HFFc6 (cell line): ENCODE measurements at places on chromosomes 11 and 22. TPM values are rescaled to one million over a fixed set of nuclear protein-coding genes. Genes with fewer than 3 reads are reported as not detected.

Gene CCND1
- 1,293 to 2,352 TPM (median 1,774 TPM) in 3 replicates for total RNA-seq

Gene NTM
- 17.9 to 24.2 TPM (median 23.6 TPM) in 3 replicates for total RNA-seq

- no peak for DNase-seq
Observed at GRCh38 chr22:22847241-22847640, 40.4 kb upstream of the IGLL5 start.

DNA sequence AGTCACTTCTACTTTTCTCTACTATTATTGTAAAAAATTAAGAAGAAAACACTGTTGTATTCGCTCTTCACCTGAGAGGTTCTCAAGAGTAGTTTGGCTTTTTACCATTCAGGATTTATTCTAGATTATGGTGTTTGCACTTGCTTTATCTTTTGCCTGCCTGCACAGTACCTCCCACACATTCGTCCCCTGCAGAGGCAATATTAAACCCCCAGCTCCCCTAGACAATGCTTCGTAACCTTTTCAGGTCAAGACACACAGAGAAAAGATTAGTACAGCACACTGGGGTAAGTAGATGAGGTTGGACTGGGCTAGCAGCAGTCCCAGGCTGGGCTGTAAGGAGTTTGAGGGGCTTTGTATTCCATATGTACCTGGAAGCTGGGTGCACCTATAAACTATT lies 62.4 kb downstream of the TNRC6B start:
- DNase-seq: no peak

DNA sequence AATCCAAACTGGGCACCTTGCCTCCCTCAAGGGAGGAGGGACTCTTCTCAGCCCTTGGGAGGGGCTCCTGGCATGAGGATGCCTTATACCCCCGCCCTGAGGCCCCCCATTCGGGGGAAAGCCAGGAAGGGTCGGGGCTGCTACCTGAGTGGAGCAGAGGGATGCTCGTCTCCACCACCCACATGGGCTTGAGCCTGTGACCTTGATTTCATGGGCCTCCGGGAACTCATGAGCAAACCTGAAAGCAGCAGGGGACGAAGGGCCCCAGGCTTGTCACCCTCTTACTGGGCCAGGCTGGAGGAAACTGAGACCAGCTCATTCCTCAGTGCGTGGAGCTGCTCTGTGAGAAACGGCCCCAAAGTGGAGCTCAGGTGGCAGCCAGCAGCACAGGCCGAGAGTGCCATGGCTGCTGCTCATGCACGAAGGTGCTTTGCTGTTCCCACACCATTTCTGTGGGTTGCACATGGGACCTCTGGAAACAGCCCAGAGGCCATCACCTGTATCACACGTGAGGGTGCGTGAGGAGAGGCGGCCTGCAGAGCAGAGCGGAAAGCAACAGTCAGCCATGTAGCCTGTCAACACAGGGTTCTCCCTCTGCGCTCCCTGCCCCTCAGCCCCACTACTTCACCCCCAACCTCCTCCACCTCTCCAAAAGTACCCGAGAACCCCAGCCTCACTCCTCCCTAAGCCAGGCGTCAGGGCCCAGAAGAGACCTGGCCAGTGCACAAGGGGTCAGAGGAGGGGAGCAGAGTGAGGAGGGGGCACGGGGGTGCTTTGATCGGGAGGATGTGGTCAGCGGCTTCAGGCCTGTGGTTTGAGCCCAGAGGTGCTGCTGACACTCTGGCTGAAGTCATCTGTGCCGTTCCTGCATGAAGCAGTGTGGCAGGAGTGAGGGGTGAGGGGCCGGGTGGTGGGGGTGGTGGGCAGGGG lies 14.1 kb upstream of the IL2RB start:
- no peak for DNase-seq

Gene OR52K2
- not detected in 3 replicates for total RNA-seq

DNA sequence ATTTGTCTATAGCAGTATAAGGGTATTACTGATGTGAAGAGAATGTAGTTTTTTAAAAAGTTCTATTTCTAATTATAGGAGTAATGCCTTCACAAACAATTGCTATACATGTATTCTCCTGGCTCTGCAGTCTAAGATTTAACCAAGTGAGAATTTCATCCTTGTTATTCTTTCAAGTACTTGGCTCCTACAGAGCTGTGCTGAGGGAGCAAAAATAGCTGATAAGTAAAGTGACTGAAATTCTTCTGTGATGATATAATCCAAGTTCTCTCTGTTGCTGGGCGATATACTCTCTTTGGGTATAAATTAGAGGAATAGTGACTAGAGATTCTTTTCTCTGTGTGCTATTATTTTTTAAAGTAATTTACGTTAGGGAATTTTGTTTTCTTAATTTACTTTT lies 68.0 kb downstream of the PGR start:
- no peak for DNase-seq

DNA sequence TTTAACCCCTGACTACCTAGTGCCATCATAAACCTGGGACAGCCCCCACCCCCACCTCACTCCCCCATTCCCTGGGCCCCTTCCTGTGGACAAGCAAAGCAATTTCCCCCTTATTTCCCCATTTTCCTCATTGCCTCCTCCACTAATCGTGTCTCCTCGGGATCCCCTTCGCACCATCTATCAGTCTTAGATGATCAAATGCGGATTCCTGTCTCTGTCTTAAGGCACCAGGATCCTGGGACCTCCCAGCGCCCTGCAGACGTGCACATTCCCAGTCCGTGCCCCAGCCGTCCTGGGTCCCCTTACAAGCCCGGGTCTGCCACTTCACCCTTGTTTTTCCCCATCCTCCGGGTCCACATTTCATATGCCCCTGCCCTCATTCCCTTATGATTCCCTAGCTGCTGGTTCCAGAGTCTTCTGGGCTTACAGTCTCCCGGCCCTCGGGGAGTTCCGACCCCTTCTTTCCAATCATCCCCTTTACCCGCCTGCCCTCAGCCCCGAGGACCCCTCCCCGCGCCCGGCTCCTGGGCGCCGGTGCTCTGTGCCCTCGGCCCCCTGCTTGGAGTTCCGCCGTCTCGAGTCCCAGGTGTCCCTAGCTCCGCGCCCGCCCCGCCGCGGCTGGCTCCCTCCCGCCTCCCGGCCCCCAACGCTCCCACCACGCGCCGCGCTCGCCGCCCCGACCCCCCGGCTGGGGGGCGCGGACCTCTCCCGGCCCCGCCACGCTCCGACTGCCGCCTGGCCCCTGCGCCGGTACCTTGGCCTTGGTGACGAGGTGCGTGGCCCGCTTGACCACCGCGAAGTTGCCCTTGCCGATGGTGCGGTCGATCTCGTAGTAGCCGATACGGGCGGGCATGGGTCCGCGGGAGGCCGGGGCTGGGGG lies 599 bp downstream of the SIK3 start:
- DNase-seq: no peak

Gene OR4D5
- not detected in 3 replicates for total RNA-seq

GRCh38 chr22:46596032-46596441 lies 24.1 kb upstream of the GRAMD4 start:
- peak; percentile 33 for DNase-seq

Gene ADM
- total RNA-seq: 226 and 346 TPM in 2 replicates
